ENCODE measurements at places on chromosomes 16 and 17.

GRCh38 chr17:6994118-6994598 lies 1.7 kb upstream of the ALOX12 start:
- no peak for DNase-seq

GRCh38 chr16:29000019-29000418 lies 15.2 kb downstream of the LAT start:
- no peak for DNase-seq

DNA sequence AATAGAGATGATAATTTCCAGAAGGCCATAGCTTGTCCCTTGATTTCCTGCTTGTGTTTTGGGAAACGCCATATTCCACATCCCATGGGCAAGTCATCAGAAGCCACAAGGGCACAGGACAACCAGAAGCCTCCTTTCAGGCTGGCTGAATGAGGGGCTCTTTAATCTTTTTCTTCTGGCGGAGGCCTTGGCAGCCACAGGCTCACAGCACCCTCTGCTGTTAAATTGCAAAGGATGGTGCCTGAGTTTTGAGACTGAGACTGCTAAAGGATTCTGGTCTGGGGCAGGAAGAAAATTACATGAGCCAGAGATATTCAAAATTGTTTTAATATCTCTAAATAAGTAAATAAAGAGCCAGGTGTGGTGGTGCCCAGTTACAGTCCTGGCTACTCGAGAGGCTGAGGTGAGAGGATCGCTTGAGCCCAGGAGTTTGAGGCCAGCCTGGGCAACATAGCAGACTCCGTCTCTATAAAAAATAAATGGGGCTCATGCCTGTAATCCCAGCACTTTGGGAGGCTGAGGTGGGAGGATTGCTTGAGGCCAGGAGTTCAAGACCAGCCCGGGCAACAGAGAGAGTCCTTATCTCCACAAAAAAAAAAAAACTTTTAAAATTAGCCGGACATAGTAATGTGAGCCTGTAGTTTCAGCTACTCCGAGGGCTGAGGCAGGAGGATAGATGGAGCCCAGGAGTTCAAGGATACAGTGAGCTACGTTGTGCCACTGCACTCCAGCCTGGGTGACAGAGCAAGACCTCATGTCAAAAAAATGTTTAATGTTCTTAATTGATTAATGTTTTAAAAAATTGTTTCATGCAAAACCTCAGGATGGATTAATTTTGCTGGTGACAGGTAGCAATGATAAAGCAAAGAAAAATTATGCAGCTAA lies 26.3 kb downstream of the AARSD1 start:
- DNase-seq: no peak

DNA sequence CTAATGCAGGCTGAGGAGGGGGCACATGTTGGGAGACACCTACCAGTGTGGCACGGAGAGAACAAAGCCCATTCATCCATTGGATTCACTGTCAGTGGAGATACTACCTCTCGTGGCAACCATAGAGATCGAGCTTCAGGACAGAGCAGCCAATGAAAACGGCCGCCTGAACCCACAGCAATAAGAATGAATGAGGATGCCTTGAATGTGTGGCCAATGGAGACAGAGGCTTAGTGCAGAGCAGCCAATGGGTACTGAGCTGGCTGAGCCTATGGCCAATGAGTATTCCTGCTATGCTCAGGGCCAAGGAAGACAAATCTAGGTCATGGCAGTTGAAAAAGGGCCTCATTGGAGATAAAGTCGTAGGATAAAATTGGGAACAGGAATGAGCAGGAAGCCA lies 10.9 kb downstream of the ARHGEF15 start:
- no peak for DNase-seq

DNA sequence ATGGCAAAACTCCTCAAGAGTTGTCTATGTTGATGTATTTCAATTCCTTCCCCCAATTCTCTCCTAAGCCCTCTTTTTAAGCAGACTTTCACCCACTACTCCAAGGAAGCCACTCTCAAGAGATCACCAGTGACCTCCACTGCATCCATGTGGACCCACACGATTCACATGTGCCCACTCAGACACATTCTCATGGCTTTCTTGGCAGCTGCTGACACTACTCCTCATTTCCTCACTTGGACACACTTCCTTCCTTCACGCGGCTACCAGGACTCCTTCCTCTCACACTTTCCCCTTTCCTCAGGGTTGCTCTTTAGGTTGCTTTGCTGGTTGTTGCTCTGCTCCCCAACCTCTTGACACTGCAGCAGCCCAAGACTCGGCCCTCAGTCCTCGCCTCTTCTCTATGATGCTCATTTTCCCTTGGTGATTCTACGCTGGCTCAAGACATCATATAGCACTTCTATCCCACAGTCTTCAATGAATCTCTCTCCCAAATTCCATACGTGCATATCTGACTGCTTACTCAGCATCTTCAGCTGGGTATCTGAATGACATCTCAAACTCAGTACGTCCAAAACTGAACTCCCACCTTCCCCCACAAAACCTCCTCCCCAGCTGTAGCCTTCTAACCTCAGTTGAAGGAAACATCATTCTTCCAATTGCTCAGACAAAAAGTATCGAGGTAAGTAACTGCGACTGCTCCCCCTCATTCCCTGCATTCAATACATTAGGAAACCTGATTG lies 28.2 kb downstream of the HELZ start:
- no peak for DNase-seq

- no peak for DNase-seq
Measured at GRCh38 chr17:76078860-76079534, at the start of gene ZACN. Gene ZACN (plus strand): TSS chr17:76079182. CDS start chr17:76079265, 83 bp downstream.

DNA sequence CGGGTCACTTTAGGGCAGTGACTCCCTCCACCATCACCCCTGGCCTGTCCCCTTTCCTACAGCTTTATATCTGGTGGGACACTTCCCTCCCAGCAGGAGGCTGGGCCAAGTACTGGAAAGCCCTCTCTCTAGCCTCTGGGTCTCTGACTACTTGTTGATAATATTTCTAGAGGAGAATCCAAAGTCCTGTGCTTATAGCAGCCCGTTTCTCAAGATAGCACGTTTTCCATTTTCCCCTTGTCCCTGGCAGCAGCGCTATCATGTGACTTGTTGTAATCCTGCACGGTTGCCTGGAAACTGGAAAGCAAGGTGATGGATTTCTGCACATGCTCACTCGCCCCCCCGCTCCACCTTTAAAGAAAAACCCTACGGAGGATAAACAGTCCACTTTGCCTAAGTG lies 3.3 kb upstream of the AXIN2 start:
- DNase-seq: no peak

DNA sequence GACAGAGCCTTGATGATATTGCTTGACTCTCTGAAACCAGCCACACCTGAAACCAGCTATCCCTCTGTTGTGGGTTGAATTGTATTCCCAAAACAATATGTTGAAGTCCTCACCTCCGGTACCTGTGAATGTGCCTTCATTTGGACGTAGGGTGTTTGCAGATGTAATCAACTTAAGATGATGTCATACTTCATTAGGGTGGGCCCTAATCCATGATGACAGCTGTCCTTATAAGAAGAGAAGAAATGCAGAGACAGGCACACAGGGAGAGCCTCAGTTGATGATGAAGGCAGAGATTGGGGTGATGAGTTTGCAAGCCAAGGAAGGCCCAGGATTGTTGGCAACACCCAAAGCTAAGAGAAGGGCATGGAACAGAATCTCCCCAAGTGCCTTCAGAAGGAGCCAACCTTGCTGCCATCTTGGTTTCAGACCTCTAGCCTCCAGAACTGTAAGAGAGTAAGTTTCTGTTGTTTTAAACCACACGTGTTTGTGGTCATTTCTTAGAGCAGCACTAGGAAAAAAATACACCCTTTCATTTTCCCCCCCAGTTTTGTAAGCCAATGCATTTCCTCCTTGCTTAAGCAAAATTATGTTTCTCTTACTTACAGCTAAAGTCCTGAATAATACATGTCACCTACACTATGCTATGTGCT lies 29.4 kb upstream of the MYH10 start:
- no peak for DNase-seq

GRCh38 chr17:37701496-37701898 lies 43.4 kb downstream of the HNF1B start:
- DNase-seq: no peak

DNA sequence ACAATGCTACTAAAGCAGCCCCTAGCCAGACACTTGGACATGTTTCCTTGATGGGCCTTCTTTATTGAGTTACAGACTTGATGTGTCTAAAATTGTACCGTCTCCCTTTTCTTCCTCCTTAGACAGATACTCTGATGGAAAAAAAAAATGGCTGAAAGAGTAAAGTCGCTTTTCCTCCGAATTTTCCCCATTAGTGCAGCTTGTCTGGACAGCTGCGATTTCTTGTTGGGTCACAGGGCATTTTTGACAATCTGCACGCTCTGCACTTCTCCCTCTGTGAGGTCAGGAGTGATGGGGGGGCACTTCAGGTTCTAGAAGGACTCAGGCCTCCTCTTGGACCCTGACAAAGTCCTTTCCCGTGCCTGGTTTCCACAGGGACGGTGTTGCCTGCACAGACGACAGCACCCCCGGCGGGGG lies 968 bp upstream of the PRKAR1A start:
- DNase-seq: no peak

GRCh38 chr17:70053241-70054234 lies 21.5 kb upstream of the KCNJ16 start:
- DNase-seq: no peak

DNA sequence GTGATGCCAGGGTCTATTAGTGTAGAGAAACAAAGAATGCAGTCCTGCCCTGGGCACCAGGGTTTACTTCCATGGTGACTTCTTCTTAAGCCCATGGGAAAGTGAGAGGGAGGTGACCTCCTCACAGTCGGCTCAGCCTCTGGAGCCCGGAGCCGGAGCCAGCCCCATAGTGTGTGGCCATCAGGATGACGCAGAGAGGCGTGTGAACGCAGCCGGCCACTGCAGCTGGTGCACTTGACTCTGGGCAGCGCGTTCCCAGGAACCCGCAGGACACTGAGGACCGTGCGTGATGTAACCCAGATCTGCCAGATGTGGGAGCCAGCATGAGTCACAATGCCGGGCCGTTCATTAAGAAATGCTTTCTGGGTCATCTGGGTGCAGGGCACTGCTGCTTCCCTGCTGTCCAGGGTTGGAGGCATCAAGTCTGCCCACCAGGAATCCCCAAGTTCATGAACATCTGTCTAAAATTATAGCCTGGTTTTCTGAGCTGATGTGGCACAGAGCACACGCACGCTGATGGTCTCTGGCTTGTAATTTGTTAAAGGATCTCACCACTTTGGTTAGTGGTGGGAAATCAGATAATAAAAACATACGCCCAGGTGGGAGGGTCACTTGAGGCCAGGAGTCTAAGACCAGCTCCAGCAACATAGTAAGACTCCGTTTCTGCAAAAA lies 114.1 kb downstream of the PITPNC1 start:
- no peak for DNase-seq

DNA sequence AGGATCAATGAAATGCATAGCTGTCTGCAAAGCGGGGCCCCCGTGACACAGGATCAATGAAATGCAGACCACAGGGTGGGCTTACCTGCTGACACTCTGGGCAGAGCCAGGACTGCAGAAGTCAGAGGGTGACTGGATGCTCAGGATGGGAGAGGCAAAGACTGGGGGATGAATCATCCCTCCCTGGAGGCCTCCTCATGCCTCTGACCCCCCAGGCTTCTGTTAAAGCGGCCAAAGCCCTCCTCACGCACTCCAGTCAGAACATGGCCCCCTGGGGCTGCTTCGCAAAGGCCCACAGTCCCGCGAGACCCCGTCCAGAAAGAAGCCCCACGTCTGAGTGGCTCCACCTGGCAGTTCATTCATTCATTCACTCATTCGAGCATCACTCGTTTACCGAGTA lies 38.4 kb upstream of the FOXF1 start:
- no peak for DNase-seq

DNA sequence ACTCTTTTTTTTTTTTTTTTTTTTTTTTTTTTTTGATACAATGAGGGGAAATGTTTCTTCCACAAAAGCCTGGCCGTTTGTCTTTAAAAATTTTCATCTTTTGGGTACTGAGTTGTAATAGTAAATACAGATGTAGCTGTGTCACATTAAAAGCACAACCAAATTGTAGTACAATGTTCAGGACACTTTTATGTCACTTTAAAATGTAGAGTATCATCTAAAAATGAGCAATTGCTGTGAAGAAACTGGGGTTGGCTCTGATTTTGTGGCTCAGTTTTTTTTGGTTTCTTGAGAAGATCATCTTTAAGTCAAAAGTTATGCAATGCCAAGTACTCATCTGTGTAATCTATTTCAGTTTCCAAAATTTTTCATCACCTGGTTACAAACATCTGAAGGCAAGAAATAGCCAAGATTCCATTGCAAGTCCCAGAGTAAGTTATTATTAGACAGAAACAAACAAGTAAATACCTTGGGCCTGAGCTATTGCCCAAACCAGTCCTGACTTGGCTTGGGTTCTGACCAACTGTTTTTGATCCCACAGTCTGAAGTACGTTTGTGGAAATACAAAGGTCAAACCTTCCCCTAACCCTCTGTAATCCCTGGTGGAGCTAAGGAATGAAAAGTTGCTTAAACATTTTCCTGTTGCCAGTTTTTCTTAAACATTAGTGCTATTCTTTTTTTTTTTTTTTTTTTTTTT lies 717.2 kb downstream of the WWOX start:
- DNase-seq: no peak

DNA sequence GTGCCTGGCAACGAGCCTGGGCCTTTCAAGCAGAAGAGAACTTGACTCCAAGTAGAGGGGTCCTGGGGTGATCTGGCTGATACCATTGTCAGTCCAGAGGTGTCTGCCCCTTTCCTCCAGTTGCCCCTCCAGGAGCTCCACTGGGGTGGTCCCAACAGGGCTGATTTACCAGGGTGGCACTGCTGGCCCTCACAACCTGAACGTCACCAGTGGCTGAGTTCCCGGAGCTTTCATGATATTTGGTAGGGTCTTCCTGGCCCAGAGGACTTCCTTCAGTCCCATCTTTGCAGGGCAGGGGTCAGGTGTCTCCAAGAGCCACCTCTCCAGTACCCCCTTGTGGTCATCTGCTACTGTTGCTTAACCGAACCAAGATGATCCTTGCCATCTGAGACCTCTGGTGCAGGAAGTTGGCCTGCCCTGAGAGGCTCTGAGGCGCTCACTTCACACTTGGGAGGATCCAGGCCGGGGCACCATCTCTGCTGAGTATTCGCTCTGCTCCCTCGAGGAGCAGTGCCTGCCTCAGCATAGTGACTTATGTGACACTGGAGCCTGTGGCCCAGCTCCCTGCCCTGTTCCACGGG lies 3.5 kb downstream of the LIMD2 start:
- no peak for DNase-seq

GRCh38 chr16:31200821-31201568 lies 1.6 kb downstream of the PYCARD start:
- DNase-seq: no peak
